ENCODE measurements at places on chromosomes 4 and X.

DNA sequence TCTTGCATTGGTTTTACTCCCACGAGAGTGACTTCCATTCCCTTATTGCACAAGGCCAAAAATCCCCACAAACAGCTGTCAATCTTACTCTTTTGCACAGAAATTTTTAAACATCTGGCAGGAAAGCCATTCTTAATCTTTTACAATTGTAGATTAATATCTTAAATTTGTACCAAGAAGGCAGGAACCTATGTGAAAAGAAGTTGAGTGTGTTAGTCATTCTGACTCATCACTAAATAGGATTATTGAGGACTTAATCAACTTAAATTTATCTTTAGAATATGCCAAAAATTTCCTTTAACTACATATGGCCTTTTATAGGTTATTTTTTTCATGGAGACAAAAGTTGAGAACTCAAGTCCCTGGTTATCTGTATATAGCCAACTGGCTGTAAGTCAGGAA, 49.0 kb upstream of the VEGFC start:
- DNase-seq, result peak; percentile 2

DNA sequence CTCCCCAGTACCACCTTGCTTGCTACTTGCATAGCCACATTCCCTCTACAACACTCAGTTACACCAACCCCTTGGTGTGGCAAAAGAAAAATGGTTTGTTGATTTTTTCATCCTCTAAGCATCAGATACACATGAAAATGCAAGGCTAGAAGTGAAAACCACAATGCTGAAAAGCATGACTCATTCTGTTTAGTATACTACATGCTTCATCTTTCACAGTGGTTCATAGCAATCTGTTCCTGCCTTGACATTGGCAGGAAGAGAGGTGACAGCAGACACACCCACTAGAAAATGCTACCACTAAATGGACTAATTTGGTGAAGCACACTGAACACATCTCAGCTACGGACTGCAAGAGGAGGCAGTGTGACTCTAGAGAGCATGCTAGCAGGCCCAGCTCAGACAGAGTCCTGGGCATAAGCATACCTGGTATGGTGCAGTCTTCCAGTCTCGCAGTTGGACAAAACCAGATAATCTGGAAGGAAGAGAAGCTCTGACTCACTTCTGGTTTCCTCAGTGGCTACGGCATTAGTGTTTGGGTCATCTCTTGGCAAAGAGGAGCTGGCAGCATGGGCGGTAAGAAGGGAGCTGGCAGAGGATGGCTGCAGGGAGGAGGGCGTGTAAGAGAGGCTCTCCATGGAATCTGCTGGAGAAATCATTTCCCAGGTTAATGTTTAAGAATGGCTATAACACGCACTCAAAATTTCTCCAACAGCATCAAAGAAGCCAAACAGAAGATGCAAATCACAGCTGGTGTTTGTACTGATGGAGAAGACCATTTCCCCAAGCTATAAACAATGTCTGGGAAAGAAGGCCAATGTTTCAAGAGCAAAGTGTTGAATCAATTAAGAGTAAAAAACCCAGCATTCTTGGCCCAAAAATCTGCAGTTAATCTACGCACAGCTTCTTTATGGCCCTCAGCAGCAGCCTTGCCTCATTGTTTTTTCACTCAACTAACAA, 37.8 kb downstream of the GAB3 start:
- no peak for DNase-seq

GRCh38 chrX:120144178-120144844, 14.1 kb upstream of the RHOXF2 start:
- DNase-seq, result no peak

DNA sequence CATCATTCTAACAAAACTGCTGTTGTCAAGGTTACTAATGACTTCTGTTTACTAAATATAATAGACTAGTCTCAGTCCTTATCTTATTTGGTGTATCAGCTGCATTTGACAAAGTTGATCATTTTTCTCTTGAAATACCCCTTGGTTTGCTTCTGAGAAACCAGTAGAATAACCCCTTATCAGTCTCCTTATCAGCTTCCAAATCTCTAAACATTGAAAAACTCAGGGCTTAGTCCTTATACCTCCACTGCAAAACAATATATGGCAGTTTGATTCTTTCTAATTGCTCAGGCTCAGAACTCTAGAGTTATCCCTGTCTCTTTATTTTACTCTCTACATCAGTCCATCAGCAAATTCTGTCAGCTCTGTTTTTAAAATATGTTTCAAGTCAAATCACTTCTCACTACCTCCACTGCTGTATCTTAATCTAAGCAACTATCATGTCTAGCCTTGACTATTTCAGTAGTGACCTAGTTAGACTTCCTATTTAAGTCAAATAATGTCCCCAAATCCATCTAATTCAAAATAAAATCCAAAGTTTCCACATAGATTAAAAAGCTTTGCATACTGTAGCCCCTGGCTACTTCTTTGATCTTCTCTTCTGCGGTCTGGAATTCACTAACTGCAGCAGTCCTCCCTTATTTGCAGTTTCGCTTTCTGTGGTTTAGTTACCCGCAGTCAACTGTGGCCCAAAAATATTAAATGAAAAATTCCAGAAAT, 87.1 kb upstream of the NPNT start:
- DNase-seq, result no peak

- peak; percentile 11 for DNase-seq
Measured at GRCh38 chr4:106869551-106869950, 166.6 kb downstream of the DKK2 start.

- DNase-seq, result no peak
Measured at GRCh38 chr4:2222838-2223237, 19.1 kb downstream of the HAUS3 start.

- DNase-seq, result no peak
Measured at GRCh38 chrX:48107717-48108116, 22.7 kb upstream of the SPACA5B start.

- DNase-seq, result no peak
Measured at GRCh38 chrX:11465648-11466411, 172.6 kb downstream of the AMELX start.
